T-helper 1 cell (primary cell): ENCODE measurements at places on chromosomes 3 and 15.
A peak's percentile ranks its signal among the peaks of the same experiment; 100 is the strongest.

GRCh38 chr15:47754312-47754711 is 37.0 kb downstream of the SEMA6D start:
- no peak for DNase-seq

GRCh38 chr15:67303490-67304363 is 49.1 kb downstream of the IQCH start:
- peak; percentile 3 for DNase-seq

- no peak for DNase-seq
These were observed 48.0 kb downstream of the SLC15A2 start for GRCh38 chr3:121942116-121942786.

GRCh38 chr15:78322243-78322642 is 17.9 kb upstream of the CRABP1 start:
- DNase-seq, result no peak
